ENCODE measurements at places on chromosomes 3 and 15.

DNA sequence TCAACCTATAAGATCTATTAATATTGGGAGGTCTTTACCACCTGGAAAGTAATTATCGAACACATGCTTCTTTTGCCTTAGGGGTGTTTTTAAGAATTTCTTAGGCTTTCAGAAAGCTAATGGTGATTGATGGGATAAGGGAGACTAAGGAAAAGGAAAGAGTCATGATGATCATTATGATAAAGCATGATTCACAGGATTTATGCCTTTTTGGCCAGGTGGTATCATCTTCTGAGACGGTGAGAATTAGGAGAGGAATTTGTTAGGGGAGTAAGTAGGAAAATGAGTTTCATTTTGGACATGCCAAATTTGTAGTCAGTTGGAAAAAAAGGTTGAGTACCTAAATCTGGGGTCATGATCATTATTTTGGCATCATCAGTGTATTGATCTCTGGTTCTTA is 8.9 kb downstream of the ARMC8 start:
- DNase-seq: no peak

DNA sequence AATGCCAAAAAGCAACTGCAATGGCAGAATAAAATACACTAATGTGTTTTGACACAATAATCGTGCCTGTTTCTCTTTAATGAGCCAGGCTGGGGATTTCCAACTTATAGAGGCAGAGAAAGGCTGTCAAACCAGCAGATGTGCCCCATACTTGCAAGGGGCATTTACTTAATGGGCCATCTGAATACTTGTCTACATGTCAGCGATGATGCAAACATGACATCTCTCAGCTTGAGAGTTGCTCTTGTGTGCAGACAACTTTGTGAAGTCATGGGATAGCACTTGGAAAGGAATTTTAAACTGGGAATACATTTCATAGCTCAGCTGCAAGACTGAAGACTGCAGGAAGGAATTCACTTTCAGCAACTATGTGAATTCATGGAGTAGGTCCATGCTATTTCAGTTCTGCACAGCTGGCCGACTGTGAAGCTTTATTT is 127.4 kb upstream of the ADAMTS9 start:
- DNase-seq: no peak

DNA sequence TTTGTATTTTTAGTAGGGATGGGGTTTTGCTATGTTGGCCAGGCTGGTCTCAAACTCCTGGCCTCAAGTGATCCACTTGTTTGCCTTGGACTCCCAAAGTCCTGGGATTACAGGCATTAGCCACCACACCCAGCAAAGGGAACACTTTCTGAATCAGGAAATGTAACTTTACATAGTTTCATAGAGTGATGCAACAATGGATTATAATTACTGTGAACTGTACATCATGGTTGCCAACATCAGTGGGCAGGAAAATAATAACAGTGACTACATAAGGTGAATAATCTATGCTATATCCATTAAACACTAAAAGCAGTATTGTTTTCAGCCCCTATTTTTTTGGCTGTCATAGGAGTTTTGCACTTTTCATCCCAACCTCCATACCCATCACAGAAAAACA is 5.0 kb upstream of the KPNA1 start:
- DNase-seq: no peak

GRCh38 chr3:8472549-8472948 is 29.1 kb upstream of the LMCD1 start:
- DNase-seq: no peak

DNA sequence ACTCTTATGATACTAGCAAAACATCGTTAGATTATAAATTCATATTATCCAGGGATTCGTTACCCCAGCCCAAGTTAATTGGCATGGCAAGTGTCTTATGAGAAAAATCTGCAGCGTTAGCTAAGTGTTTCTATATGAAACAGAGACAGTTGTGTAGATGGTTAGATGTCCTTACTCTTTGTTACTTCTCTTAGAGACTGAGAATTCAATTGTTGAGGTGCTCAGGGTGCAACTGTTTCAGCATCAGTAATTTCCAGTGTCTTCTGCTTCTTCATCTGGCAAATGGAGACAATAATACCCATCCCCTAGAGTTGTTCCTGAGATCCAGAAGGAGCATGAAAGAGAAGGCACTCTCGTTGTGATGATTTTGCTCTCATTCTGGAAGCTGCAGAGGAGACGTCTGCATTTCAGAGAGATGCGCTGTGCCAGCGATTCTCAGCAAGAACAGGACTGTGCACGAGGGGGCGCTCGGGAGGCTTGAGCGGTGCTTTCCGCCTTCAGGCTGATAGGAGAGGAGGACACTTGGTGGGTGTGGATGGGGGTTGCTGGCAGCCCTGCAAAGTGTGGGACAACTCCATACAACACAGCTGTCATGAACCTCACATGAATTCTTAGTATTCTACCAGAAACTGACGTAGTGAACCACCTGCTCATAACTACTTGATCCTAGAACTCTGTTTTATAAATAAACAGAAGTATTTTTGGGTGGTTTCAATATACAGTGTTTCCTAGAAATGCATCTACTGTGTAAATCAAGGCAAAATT is 39.7 kb upstream of the SPSB4 start:
- peak; percentile 84 for DNase-seq

GRCh38 chr3:8578282-8578681 is 66.3 kb downstream of the SSUH2 start:
- DNase-seq: no peak

GRCh38 chr15:59420986-59421618 is 16.9 kb upstream of the FAM81A start:
- DNase-seq: peak; percentile 13

DNA sequence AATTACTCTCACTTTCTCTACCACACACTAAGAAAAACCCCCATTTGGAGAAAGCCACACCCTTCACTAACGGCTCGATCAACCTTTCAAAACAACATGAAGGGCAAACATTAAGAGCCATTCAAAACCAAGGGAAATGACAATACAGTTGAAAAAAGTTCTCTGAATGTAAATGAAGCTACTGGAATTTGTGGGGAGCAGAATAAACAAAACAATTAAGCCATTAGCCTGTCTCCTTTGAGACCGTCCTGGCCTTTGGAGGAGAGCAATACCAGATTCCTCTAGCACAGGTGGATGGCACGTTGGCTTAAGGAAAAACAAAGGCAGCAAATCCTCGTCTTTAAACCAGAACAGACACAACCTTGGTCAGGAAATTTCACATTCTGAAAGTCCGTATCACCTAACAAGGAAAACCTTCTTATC is 18.7 kb downstream of the MYO1E start:
- no peak for DNase-seq

DNA sequence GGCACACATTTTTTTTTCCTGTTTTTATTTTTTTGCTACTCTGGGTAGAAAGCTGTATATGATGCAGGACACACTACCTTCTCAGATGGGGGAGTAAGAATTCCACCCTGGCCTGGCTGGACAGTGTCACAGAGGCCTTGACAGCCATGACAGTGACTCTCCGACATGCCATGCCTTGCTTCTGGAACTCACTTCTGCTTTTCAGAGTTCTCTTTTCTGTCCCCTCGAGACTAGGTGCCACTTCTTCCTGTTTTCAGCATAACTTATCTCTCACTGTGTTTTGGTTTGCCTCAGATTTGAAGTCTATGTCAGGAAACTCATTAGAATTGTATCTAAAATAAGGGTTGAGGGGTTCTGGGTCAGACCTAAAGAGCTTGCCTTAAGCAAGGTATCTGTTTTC is 69.1 kb upstream of the SEC13 start:
- peak; percentile 83 for DNase-seq

DNA sequence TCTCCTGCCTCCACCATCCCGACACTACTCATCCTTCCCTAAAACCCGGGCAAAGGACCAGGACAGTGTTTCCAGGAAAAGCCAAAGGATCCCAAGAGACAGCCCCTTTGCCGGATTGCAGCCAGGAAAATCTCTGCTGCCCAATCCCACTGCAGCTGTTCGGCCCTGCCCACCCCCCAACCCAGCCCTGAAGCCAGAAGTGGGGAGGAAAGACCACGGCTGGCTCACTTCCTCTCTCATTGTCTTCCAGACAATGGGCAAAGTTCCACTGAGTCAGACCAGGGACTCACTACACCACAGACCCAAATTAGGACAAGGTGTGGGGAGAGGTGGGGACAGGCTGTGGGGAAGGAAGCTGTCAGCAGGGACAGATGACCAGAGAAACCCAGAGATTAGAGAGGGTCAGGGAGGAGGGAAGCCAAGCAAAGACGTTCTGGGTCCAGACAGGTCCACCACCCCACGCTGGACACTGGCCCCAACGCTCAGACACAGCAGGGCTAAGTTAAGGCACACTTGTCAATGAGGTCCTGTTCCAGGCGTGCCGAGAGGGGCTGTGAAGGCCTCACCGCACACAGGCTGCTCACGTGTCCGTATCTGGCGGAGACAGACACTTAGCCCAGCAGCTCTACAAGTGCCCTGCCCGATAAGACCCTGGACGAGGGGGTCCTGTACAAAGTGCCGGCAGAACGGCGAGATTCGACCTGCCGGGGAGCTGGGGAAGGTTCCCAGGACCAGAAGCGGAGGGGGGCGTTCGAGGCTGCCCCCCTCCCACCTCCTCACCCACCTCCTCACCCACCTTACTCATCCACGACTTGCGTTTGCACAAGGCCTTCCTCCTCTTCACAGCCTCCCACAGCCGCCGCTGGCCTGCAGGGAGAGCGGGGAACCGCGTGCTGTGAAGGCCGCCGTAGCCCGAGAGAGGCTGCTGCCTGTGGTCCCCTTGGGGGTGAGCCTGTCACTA is 21.9 kb downstream of the TNK2 start:
- no peak for DNase-seq

Measured in Kasumi-1 (cell line).